AG09319 (cell line): ENCODE measurements at places on chromosomes 6 and 20.

GRCh38 chr20:6265204-6265904 lies 142.5 kb upstream of the FERMT1 start:
- DNase-seq: peak; percentile 18

- DNase-seq: no peak
Observed at GRCh38 chr6:12570461-12571030, 146.0 kb upstream of the PHACTR1 start.

GRCh38 chr6:109297406-109298110 lies 84.7 kb downstream of the CD164 start:
- DNase-seq: no peak

DNA sequence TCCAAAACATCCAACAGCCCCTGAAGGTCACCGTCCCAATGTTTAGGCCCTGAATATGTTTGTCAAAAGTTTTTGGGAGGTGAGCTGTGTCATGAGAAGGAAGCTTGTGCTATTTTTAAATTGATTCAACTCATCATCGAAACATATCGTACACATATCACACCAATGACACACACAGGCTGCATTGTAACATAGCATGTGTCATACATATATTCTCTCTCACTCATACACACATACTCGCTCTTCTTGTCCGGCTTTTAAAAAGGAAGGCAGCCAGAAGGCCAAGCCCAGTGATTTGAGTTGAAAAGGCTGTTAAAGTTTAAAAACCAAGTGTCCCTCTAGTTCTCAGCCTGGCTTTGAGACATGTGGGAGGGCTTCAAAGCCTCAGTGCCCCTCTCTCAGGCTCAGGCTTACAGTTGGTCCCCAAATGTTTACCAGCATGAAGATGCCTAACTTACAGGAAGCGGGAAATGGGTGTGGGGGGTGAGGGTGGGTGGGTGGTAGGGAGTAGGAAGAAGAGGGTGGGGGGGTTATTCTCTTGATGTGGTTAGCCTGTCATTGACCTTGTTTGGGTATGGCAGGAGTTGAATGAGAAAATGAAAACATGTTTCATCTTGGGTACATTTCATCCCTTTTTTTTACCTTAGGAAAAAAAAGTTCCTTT lies 3.3 kb upstream of the PRDM1 start:
- no peak for DNase-seq

DNA sequence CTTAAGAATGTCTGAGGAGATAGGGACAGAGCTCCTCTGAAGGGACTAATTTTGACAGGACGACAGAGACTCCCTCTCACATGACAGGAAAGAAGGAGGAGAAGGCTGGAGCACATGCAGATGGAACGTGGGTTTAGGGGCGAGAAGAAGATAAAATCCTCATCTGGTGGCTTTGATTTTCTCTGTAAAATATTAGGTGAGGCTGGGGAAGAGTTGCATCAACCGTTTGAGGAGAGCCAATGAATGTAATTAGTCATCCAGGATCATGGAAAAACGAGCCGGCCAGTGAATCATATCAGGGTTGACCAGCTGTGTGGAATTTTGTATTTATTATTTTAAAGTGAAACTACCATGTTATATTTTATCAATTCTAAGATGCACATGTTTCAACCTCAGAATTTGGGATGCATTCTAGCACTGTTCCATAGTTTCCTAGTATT lies 46.9 kb upstream of the ADGRF4 start:
- peak; percentile 49 for DNase-seq

DNA sequence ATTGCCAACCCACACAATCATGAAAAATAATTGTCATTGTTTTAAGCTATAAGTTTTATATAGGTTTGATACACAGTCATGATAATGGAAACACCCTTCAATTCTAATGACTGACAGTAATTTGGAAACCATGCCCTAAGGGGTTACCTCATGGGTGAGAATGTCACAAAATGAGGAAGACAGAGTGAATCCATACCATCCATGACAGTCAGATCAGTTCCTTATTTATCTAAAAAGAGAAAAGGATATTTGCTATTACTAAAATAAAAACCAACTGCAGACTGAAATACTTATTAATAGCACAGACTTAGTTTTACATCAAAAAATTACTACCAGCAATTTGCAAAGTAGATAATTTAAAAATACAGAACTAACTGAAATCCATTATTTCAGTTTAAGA lies 437.8 kb downstream of the UTRN start:
- no peak for DNase-seq

GRCh38 chr6:45479834-45480751 lies 102.4 kb upstream of the SUPT3H start:
- DNase-seq: peak; percentile 88

DNA sequence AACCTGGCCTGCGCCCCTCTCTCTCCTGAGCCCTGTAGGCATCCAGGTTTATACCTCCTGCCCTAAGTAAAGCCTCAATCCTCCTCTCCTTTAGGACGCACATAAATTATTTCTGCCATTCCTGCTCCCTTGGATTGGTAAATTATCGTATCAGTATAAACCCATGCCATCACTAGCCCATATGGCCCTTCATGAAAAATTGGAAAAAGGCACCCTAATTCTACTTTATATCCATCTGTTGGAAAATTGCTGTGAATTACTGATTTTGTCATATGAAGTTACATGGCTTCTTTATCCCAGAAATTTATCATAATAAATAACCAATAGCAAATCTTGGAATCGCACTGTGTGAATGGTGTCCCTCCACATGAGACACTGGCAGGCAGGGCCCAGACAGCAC lies 395.2 kb downstream of the PRKN start:
- DNase-seq: no peak

- no peak for DNase-seq
Observed at GRCh38 chr6:82085701-82086100, 161.8 kb downstream of the IBTK start.

DNA sequence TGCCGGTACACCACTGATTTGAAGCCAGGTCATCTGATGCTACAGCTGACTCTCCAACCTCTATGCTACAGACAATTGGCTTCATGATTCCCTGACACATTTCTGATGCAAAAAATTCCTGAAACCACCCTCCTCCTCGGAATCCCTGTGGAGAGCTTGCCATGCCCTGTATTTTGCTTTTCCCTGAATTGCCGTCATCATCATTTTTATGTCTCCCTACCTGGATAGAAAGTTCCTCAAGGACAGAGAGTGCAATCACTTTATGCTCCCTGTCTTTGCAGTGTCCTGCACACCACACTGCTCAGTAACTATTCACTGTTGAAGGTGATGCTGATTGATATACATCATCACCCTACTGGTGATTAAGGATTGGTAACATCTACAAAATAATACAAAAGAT lies 239.8 kb downstream of the UST start:
- DNase-seq: no peak

- DNase-seq: no peak
Observed at GRCh38 chr6:2820415-2820814, 21.2 kb downstream of the SERPINB1 start.

DNA sequence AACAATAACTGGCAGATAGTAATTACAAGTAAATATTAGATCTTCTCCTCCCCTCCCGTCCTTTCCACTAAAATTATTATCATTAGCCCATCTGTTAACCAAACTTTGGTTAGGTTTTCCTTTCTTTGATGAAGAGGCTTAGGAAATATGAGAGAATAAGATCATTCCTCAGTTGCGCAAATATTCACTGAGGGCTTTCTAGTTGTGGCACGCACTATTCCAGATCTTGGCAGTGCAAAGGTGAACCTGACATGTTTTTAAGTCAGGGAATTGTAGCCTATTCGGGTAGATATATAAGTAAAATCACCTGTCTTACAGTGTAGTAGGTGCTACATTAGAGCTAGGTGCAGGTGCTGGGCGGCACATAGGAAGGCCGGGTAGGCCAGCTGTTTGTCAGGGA lies 31.1 kb downstream of the RNF217 start:
- DNase-seq: no peak

DNA sequence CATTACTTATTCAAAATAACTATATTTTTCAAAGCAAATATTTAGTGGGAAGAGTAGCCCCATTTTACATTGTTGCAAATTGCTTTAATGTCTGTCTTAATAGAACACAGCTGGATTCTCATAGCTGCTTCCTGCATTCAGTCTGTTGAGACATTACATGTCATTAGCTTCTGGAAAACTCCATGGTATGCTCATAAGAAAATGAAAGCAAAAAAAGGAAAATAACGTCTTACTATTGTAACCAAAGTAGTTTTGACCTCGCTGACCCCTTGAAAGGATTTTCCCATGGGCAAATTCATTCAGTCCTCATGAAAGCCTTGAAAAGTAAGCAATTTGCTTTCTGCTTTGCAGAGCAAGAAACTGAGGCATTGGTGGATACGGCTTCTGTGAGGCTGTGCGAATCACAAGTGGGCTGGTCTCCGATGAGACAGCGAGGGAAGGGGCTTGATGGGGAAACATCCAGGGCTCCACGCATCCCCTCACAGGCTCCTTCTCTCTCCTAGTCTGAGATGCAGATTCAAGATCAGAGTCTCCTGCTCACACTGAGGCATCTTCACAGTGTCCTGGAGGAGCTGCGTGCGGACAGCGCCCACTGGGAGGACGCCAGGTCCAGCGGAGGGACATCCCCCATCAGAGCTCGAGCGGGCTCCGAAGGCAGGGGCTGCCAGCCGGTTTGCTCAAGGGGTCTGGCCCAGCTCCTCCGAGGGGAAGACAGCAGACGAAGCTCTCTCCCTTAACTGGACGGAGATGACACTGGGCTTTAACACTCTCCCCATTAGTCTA lies 3.3 kb downstream of the C20orf202 start:
- DNase-seq: no peak

- DNase-seq: no peak
Observed at GRCh38 chr6:5173810-5174209, 86.9 kb downstream of the LYRM4 start.

- no peak for DNase-seq
Observed at GRCh38 chr6:75204959-75205775, 686 bp downstream of the COL12A1 start.

DNA sequence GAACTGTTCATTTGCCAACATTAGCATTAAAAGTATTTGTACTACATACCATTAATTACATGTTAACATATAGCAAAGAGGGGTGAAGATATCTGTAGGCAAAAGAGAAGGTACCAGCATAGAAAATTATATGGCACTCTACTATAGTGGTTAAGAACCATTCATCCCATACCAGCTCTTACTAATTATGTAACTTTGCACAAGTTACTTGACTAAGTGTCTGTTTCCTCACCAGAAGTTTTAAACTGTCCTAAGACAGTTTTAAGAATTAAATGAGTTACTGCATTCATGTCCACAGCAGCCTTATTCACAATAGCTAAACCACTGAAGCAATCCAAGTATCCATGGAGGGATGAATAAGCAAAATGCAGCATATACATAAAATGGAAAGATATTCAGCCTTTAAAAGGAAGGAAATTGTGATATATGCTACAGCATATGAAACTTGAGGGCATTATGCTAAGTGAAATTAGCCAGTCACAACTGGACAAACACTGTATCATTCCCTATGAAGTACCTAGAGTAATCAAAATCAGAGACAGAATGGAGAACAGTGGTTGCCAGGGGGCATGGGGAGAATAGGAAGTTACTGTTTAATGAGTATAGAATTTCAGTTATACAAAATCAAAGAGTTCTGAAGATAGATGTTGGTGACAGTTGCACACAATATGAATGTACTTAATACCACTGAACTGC lies 98.9 kb downstream of the RNGTT start:
- no peak for DNase-seq

DNA sequence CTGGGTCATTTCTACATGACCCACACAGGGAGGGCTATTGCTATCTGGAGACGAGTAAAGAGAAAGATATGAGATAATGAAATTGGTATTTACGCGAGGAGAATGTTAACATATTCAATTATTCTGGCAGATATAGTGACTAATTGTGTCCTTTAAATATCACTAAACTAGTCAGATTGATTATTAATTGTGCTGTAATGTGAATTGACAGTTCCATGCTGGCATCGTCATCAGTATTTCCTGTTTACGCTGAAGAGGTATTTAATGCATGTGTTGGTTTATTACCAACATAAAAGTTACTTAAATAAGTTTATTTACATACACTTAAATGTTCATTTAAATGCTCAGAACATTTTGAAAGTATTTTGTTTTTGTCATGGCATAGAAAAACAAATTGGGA lies 35.7 kb upstream of the OGFRL1 start:
- DNase-seq: no peak

- DNase-seq: no peak
Observed at GRCh38 chr6:9161731-9162130, 726.4 kb upstream of the SLC35B3 start.

GRCh38 chr6:14775528-14775927 lies 470.3 kb upstream of the JARID2 start:
- no peak for DNase-seq

GRCh38 chr6:35498422-35499067 lies 1.7 kb upstream of the TEAD3 start:
- DNase-seq: no peak

DNA sequence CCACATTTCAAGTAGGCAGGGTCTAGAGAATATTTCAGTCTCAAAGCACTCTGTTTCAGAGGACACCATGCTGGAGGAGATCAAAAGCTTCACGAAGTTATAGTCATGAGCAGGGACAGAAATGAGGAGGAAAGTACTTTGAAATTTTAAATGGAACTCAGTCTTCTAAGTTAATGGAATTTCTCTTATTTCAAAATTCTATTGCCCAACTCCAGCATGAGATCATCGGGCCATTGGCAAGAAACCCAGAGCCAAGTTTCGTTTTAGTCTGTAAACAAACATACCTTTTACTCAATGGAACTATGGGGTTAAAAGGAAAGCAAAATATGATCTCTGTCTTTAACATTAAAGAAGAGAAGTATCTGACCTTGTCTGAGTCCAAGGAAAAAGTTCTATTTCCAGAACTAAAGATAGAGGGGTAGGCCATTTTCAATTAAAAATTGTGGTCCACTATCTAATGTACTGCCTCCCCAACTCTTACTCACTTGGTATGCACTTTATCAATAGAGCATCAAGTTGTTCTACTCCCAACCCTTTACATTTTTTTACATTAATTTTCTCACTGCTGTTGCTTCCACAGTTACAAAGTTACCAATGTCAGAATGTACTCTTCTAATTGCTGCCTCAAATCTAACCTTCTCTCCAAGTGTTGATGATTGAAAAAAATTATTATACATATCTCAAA lies 235.3 kb upstream of the NRSN1 start:
- peak; percentile 15 for DNase-seq

DNA sequence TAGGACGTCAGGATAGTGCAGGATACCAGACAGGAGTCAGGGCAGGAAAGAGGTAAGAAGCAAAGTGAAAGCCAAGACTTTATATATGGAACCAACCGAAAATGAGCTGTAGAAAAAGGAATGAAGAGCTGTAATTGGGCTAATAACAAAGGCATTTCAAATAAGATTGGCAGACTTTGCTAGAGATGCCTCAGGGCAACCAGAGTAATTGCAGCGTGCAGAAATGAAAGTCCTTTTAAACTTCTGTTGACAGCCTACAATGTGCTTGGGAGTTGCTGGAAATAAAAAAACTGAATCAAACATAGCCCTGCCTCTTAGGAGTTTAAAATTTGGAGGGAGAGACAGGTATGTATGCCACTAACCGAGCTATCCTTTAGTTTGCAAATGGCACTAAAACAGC lies 56.4 kb upstream of the NKX2-4 start:
- DNase-seq: no peak
